Natural killer cell (primary cell): ENCODE measurements at places on chromosomes 6 and 20. TPM values are rescaled to one million over a fixed set of nuclear protein-coding genes. Genes with fewer than 3 reads are reported as not detected.

The MCCD1 gene
- total RNA-seq, result not detected

- peaks cover 51% of the 10 kb centered on the region for H3K4me1 ChIP-seq
- H3K27me3 ChIP-seq, result no peaks in the 10 kb centered on the region
- no peak overlapping the region for H3K27ac ChIP-seq
- no peak overlapping the region for H3K4me3 ChIP-seq
- no peak for DNase-seq
- peaks cover 43% of the 10 kb centered on the region for H3K36me3 ChIP-seq
These were observed 6.7 kb downstream of the RGS19 start for GRCh38 chr20:64072498-64073063.

GRCh38 chr20:9401371-9401770 is 113.0 kb upstream of the LAMP5 start:
- no peak overlapping the region for H3K4me3 ChIP-seq
- H3K27me3 ChIP-seq, result no peaks in the 10 kb centered on the region
- no peaks in the 10 kb centered on the region for H3K4me1 ChIP-seq
- DNase-seq, result no peak
- no peak overlapping the region for H3K27ac ChIP-seq

DNA sequence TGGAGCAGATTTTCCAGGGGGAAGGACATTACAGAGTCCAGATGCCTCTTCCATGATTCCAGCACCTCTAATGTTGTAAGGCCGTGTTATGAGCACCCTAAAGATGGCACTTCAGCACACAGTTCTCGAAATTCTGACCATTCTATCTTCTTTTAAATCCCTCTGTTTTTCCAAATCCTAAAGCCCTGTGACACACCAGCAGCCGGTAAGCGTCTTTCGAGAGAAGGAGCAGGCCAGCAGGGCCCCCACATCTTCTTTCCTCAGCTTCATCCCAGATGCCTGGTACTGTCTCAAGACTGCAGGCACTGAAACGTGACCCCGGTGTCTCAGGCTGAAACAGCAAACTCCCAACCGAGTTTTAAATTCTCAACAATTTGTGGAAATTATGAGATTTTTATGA is 211.6 kb upstream of the FOXQ1 start:
- no peak overlapping the region for H3K4me3 ChIP-seq
- H3K27ac ChIP-seq, result no peak overlapping the region
- no peaks in the 10 kb centered on the region for H3K4me1 ChIP-seq
- DNase-seq, result no peak
- no peaks in the 10 kb centered on the region for H3K27me3 ChIP-seq
- H3K36me3 ChIP-seq, result no peaks in the 10 kb centered on the region

DNA sequence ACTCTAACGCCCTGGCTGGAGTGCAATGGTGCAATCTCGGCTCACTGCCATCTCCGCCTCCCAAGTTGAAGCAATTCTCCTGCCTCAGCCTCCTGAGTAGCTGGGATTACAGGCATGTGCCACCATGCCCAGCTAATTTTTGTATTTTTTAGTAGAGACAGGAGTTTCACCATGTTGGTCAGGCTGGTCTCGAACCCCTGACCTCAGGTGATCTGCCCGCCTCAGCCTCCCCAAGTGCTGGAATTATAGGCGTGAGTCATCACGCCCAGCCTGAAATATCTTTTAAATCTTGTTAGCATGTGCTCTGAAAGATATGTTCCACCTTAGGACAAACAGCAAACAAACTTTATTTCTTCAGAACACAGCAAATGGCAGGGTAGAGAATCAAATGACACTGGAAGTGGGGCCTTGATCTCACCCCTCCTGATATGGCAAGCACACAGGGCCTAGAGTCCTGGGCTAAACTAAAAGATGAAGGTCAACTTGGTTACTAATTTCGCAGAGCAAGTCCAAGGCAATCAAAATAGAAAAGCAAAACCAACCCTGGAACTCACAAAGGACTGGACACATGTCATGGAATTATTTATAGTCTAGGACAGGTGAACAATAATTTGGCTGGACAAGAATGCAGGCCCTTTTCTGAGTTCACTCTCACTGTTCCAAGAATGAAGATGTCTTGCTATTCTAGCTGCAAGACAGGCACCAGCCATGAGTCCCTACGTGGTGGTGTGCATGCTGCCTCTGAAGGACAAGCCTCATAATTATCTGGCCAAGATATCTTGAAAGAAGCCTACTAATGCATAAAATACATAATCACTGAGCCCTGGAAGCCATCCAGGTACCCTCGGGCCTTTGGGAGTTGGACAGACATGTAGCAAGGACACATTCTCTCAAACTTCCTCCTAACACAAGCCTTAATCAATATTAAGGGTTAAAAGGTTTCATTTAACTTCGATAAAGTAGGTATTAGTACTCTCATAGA is 35.6 kb downstream of the B4GALT5 start:
- H3K36me3 ChIP-seq, result no peaks in the 10 kb centered on the region
- peak overlapping the region; percentile 84 for H3K27ac ChIP-seq
- DNase-seq, result no peak
- peaks cover 78% of the 10 kb centered on the region for H3K4me1 ChIP-seq
- H3K4me3 ChIP-seq, result no peak overlapping the region
- H3K27me3 ChIP-seq, result no peaks in the 10 kb centered on the region

DNA sequence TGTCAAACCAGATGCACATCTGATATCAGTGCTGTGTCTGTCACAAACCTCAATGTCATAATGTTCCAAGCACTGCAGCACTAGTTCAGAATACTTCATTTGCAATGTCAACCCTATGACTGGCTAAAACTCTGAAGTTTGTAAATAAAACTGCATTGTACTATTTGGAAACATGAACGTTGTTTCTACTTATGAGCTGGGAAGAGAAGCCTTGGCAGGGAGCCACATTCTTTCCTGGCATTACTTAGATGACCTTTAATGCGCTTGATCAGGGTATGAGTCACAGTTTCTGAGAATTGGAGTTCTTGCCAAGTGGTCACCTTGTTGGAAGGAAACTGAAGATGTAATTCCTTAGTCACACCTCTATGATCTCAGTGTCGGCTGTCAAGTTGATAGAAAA is 664.8 kb upstream of the MMS22L start:
- no peak overlapping the region for H3K4me3 ChIP-seq
- no peak for DNase-seq
- no peaks in the 10 kb centered on the region for H3K4me1 ChIP-seq
- H3K36me3 ChIP-seq, result no peaks in the 10 kb centered on the region
- H3K27ac ChIP-seq, result no peak overlapping the region

- H3K4me1 ChIP-seq, result no peaks in the 10 kb centered on the region
- H3K4me3 ChIP-seq, result no peak overlapping the region
- no peaks in the 10 kb centered on the region for H3K27me3 ChIP-seq
- H3K36me3 ChIP-seq, result no peaks in the 10 kb centered on the region
- no peak for DNase-seq
These were observed 109.9 kb upstream of the HEY2 start for GRCh38 chr6:125639466-125640020.

DNA sequence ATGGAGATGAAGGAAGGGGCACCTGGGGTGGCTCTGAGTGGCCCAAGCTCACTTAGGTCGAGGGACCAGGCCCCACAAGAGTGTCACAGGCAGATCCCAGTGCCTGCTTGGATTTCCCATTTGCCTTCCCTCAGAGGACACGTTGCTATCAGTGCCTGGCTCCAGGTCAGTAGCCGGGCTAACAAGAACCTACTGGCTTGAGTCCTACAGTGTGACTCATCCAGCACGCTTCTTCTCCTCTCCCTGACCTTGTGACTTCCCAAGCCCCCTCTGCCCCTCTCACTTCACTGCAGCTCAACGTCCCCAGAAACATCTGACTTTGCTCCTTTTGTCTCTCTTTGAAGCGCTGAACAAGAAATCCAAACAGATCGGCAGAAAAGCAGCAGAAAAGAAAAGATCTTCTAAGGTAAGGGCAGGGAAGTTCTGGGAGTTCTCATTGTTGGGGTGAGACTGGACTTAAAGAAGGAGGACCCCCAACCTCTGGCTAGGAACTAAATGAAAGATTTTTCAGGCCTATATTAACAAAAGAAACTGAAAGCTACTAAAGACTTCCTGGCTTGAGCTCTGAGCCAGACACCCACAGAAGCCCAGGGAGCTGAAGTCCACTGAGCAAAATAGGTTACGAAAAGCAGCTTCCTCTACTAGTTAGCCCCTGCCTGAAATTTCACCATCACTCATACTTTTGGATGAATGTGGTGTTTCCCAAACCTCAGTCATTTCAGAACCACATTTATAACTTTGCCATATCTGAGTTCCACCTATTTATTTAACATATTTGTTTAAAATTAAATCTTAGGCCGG is 21.5 kb downstream of the ASIP start:
- H3K4me1 ChIP-seq, result peaks cover 7% of the 10 kb centered on the region
- H3K27ac ChIP-seq, result no peak overlapping the region
- H3K36me3 ChIP-seq, result no peaks in the 10 kb centered on the region
- no peak overlapping the region for H3K4me3 ChIP-seq

DNA sequence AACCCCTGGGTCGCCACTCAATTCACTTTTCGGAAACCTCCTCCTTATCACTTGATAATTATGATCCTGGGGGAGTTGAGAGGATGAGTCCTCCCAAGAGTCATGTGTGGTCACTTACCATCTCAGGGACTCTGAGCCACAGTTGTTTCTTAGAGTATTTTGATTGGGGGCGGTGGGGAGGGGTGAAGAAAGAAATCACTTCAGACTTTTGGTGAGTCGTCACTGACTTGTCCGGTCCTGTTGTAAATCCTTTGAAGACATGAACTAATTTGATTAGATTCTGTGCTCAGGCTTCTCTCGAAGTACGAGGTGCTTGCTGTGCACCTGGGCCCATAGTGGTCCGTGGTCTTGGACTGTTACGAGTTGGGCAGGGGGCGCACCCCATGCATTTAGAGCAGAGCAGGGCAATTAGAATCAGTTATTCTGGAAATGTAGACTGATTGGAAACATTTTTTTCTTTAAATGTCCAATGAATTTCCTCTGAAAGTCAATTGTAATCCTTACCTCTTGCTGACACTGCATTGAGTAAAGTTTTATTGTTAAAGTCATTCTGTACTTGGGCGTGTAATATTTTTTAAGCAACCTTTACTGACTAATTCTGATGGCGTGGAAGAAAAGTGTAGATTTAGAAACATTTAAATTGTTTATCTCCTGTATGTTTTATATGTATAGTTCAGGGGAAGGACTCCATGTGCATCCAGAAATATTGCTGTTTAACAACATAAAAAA is 173.4 kb downstream of the SLC16A10 start:
- H3K36me3 ChIP-seq, result peaks cover 12% of the 10 kb centered on the region
- peaks cover 17% of the 10 kb centered on the region for H3K4me1 ChIP-seq
- no peak overlapping the region for H3K27ac ChIP-seq
- DNase-seq, result peak; percentile 8
- no peaks in the 10 kb centered on the region for H3K27me3 ChIP-seq

DNA sequence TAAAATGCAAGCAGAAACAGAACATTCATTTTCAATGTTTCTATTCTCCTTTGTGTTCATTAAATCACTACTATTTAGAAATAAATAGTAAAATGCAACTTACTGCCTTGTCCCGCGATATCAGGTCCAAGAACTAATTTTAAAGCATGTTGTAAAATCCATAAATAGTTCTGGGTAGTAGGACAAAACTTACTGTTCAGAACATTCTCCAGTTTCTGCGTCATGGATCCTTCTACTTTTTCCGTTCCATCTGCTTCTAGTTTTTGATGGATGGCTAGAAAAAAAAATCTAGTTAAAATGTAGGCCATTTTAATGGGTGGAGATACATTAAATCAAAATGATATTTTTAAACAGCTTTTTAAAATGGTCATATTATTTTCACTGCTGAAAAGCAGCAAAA is 47.0 kb downstream of the HUS1B start:
- H3K27ac ChIP-seq, result no peak overlapping the region
- no peaks in the 10 kb centered on the region for H3K27me3 ChIP-seq
- H3K4me1 ChIP-seq, result no peaks in the 10 kb centered on the region
- no peak for DNase-seq
- no peak overlapping the region for H3K4me3 ChIP-seq

DNA sequence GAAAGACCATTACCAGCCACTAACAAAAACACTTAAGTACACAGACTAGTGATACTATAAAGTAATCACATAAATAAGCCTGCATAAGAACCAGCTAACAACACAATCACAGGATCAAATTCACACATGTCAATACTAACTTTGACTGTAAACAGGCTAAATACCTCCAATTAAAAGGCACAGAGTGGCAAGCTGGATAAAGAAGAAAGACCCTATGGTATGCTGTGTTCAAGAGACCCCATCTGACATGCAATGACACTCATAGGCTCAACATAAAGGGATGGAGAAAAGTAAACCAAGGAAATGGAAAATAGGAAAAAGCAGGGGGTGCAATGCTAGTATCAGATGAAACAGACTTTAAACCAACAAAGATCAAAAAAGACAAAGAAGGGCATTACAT is 631.8 kb upstream of the NOX3 start:
- no peaks in the 10 kb centered on the region for H3K4me1 ChIP-seq
- DNase-seq, result no peak
- H3K27ac ChIP-seq, result no peak overlapping the region
- no peaks in the 10 kb centered on the region for H3K36me3 ChIP-seq
- H3K27me3 ChIP-seq, result no peaks in the 10 kb centered on the region
- H3K4me3 ChIP-seq, result no peak overlapping the region

The TFAP2D gene
- not detected for total RNA-seq

The PCNA gene
- 50.6 TPM for total RNA-seq

GRCh38 chr20:44509762-44510161 is 12.1 kb downstream of the SERINC3 start:
- H3K4me1 ChIP-seq, result no peaks in the 10 kb centered on the region
- no peak overlapping the region for H3K27ac ChIP-seq
- peaks cover 69% of the 10 kb centered on the region for H3K36me3 ChIP-seq
- no peaks in the 10 kb centered on the region for H3K27me3 ChIP-seq

DNA sequence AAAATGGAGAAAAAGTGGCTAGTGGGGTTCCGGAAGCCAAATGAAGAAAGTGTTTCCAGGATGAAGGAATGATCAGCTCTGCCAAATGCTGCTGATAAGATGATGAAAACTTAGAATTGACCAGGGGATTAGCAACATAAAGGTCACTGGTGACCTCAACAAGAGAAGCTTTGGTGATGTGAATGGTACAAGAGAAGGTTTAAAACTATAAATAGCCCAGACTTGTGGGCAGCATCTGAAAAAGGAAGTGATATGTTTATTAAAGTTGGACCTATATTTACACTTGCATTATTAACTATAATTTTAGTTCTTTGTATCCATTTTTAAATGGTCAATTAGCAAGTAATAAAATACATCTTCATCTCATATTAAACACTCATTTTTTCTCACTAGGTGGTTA is 45.1 kb downstream of the CGA start:
- H3K27me3 ChIP-seq, result peaks cover 3% of the 10 kb centered on the region
- no peaks in the 10 kb centered on the region for H3K4me1 ChIP-seq
- no peak overlapping the region for H3K4me3 ChIP-seq
- DNase-seq, result no peak

The MEI4 gene
- total RNA-seq, result not detected

GRCh38 chr6:39199976-39200375 is 29.3 kb downstream of the KCNK5 start:
- peaks cover 3% of the 10 kb centered on the region for H3K4me1 ChIP-seq
- H3K27me3 ChIP-seq, result no peaks in the 10 kb centered on the region
- no peak overlapping the region for H3K27ac ChIP-seq
- H3K36me3 ChIP-seq, result no peaks in the 10 kb centered on the region

- no peak for DNase-seq
- H3K27ac ChIP-seq, result no peak overlapping the region
- no peak overlapping the region for H3K4me3 ChIP-seq
- H3K4me1 ChIP-seq, result no peaks in the 10 kb centered on the region
- H3K27me3 ChIP-seq, result no peaks in the 10 kb centered on the region
These were observed 269.6 kb downstream of the GRIK2 start for GRCh38 chr6:101663100-101663499.
